Left ventricle myocardium inferior (tissue), 1 donor: ENCODE measurements at places on chromosomes 11 and 22. TPM values are rescaled to one million over a fixed set of nuclear protein-coding genes. Genes with fewer than 3 reads are reported as not detected.

- DNase-seq: no peak
Measured at GRCh38 chr11:34890812-34891211, 25.4 kb downstream of the APIP start.

- no peak for DNase-seq
Measured at GRCh38 chr11:44797886-44798606, 71.3 kb downstream of the TSPAN18 start.

The KCNE3 gene
- total RNA-seq: 4.3 TPM

DNA sequence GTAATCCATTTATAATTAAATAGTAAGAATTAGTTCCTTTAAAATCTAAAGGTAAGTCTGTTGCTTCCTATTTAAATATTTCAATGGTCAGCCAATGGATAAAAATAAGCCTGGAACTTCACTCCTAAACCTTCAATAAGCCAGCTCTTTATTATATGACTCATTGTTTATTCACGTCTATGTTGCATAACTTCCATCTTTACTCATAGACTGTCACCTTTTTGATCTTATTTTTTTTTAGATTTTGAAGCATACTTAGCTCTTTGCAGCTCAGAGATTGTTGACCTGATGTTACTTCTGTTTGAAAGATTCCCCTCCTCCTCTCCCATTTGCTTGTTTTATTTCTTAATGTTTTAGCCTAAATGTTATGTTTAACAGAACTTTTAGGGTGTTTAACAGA is 1571.2 kb upstream of the RAG2 start:
- DNase-seq: no peak

DNA sequence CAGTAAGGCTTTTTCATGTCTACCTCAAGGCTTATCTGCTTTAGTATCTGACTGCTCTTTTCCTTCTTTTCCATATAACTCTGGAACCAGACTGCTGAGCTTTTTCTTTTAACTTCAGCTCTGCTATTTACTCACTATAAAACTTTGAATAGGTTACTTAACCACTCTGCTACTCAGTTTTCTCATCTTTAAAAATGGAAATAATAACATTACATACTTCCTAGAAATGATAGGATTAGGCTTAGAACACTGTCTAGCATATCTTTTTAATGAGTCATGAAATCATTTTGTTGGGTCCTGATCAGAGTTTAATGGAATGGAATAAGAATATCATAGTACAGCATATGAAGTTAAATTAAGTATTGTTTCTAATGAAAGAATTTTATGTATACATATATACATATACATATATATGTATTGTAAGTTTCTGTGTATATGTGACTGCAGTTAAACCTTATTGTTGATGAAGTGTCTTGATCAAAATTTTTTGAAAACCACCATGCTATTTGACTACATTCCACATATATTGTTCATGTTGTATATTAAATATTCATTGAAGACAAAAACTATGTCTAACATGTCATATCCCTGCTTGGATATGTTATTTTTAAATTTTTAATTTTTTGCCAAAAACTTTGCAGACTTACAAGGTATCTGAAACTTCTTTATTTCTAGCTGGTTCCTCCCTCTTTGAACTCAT is 120.2 kb downstream of the METTL15 start:
- no peak for DNase-seq

DNA sequence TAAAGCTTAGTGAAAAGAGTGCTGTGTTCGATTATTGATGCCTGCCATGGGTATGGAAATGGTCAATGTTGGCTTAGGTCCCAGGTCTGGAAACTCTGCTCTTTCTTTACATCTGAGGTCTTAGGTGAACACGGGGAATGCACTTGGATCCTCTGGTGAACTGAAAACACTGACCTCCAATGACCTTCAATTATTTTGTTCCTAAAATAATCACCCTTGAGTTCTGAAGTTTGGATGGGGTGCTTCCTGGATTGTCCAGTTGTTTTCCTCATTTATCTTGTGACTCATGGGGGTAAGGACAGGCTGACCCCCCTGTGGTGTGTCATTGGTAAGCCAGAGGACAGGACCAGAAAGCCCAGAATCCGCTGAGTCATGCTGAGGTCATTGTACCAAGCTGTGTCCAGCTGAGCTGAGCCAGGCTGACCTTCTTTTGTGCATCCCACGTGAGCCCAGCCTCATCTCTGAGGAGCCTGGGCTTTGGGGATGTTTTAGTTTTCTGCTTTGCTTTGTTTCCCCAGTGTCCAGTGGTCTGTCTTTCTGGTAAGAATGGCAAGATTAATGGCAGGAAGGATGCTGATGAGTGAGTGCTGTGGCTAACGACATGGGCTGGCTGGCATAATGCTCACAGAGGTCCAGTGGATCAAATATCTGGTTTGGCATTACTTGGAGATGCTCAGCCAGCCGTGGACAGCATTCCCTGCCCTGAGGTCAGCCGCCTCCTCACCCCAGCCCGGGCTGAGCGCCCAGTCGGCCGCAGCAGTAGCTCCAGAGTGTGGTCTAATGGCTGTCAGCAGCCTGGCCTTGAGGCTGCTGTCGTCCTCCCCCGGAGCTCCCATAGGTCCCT is 35.6 kb downstream of the AMPD3 start:
- DNase-seq: peak; percentile 50

- DNase-seq: peak; percentile 88
Measured at GRCh38 chr11:63614136-63614671, at the start of gene PLAAT3. Gene PLAAT3 (minus strand): TSS chr11:63614433. CDS start chr11:63614014, 419 bp downstream.

- DNase-seq: peak; percentile 86
Measured at GRCh38 chr11:33039274-33040032, at the start of gene TCP11L1. Gene TCP11L1 (plus strand): TSS chr11:33039572. CDS start chr11:33043774, 4,202 bp downstream.

- DNase-seq: no peak
Measured at GRCh38 chr22:32411402-32411801, 645 bp downstream of the RTCB start.

The PNPLA3 gene
- total RNA-seq: not detected

GRCh38 chr11:77316733-77317342 is 15.4 kb upstream of the GDPD4 start:
- DNase-seq: no peak

The FAM181B gene
- total RNA-seq: 0.19 TPM

DNA sequence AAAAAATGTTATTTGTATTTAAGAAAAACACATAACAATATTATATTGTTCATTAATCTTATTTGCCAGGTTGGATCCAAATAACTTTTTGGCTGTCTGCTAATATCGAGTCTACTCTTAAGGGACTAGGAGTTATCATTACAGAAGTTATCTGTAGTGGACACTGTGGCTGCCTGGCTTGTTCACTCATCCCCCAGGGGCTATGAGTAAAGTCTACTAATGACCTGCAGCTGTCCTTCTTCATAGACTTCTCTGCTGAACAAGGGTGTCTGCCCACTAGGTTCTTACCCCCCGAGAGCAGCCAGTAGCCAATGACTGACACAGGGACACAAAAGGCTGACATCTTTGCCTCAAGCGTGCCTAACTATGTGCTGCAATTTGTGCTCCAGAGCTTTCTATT is 69.7 kb downstream of the APIP start:
- DNase-seq: no peak

DNA sequence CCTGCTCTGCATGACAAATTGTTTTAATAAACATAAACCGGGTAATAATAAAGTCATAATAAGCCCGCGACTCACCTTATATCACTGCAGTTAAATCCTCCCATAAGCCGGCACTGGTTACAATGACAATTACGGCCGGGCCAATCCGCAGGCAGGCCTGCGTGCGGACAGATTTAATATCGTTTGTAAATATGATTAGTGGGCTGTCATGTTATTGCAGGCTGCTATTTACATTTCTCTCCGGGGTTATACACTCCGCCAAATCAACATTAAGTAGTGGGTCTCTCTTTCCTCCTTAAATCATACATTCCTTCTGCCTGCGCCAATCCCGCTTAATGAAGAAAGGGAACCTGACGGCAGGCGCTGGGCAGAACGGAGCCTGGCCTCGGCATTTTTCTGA is 51.8 kb upstream of the LMO1 start:
- no peak for DNase-seq

GRCh38 chr11:124577716-124578427 is 8.1 kb downstream of the OR8A1 start:
- DNase-seq: no peak

- no peak for DNase-seq
Measured at GRCh38 chr22:42961810-42962209, 53.1 kb downstream of the PACSIN2 start.

DNA sequence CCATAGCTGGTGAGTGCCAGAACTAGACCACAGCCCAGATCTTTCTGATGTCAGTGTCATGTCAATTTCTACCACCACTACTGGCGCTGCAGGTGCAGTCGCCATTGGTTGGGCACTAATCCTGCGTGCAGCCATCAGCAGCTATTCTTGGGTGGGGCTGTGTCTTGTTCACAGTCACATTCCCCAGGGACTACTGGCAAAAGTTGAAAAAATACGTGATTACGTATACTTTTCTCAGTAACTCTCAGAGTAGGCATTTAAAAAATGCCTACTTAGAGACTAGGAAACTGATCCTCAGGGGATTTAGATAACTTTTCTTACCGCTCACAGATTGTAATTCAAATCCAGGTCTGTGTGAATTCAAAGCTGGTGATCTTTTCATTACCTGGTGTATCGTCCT is 127.7 kb downstream of the ADAMTS15 start:
- no peak for DNase-seq

The PATE4 gene
- not detected for total RNA-seq

DNA sequence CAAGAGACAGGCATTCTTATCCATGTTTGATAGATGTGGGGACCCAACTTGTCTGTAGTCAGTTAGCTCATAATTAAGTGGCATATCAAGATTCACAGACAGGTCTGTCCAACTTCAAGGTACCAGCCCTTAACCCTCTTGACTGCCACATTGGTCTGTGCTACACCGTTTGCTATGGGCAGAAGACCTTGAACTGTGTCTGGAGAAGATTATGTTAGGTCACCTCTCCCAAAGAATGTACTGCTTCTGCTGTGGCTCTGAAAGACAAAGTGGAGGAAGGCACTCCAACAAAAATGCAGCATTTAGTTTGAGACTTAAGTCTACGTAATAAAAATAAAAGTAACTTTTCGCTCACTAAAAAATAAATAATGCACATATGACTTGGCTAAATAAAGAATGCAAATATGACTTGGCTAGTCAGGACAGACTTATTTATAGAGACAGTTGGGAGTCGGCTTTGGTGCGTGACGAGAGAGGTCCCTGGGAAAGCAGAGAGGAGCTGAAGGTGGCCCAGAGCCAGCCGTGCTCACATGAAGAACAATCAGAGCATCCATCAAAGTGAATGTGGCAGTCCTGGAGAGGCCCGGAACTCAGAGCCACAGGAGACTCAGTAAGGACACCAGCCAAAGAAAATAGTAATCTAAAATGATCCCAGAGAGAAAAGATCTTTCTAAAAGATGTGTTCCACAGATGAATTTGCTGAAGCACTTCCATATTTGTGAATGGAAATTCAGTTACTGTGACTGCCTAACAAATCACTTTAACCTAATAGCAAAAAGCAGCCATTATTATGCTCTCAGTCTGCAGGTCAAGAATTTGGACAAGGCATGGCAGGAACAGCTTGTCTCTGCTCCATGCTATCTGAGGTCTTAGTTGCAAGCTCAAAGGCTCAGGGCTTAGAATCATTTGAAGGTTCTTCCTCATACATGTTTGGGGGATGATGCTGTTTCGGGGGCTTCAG is 35.0 kb downstream of the CWC15 start:
- peak; percentile 82 for DNase-seq

GRCh38 chr22:47994601-47995263 is 1232.3 kb downstream of the TBC1D22A start:
- no peak for DNase-seq

- DNase-seq: no peak
Measured at GRCh38 chr11:40252236-40252635, 1207.2 kb downstream of the LRRC4C start.

The CYB5R2 gene
- total RNA-seq: 1.8 TPM

- no peak for DNase-seq
Measured at GRCh38 chr11:11289669-11290068, 63.4 kb downstream of the CSNK2A3 start.

DNA sequence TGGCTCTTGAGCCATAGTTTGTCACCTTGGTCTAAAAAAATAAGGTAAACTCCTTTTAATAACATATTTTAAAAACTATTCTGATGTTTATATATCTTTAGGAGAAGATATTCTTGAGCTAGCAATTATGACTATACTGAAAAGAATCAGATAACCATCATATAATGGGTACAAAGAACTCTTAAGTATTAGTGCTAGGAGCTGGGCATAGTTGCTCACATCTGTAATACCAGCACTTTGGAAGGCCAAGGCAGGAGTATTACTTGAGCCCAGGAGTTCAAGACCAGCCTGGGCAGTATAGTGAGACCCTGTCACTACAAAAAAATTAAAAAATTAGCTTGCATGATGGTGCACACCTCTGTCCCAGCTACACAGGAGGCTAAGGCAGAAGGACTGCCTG is 54.0 kb upstream of the B3GNT6 start:
- no peak for DNase-seq

- no peak for DNase-seq
Measured at GRCh38 chr11:35162745-35163144, 23.8 kb downstream of the CD44 start.

DNA sequence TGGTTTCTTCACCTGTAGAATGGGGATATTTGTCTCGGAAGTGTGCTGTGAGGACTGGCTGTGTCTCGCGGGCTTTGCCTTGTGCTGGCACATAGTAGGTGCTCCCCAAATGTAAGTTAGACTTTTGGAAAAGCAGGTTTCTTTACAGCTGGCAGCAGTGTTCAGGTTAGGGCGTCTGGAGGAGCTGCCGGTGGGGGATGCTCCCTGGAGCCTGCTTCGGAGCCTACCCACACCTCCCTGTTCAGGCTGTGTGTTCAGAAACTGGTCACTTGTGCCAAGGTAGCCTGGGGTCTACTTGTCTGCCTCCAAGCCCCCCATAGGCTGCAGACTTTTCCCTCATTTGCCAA is 60.0 kb downstream of the OTOG start:
- no peak for DNase-seq

DNA sequence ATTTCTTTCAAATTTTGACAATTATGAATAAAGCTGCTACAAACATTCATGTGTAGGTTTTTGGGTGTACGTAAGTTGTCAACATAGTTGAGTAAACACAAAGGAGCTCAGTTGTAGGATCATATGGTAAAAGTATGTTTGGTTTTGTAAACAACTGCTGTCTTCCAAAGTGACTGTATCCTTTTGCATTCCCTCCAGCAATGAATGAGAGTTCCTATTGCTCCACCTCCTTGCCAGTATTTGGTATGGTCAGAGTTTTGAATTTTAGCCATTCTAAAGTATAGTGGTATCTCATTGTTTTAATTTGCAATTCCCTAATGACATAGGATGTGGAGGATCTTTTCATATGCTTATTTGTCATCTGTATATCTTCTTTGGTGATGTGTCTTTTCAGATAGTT is 28.0 kb upstream of the PHOX2A start:
- no peak for DNase-seq

The TAGLN gene
- total RNA-seq: 113 TPM
